Stimulated activated CD8-positive, alpha-beta memory T cell treated with anti-CD3 and anti-CD28 coated beads, Interleukin-7, amount 100 ng/mL, for 24 hours (primary cell): ENCODE measurements at places on chromosomes 4 and X.
A peak's percentile ranks its signal among the peaks of the same experiment; 100 is the strongest.

GRCh38 chr4:26860922-26861433 lies 337 bp downstream of the STIM2 start:
- DNase-seq, result no peak

- DNase-seq, result no peak
Observed at GRCh38 chr4:90842960-90843359, 715.8 kb downstream of the CCSER1 start.

GRCh38 chrX:111264385-111264784 lies 5.9 kb downstream of the CAPN6 start:
- no peak for DNase-seq

DNA sequence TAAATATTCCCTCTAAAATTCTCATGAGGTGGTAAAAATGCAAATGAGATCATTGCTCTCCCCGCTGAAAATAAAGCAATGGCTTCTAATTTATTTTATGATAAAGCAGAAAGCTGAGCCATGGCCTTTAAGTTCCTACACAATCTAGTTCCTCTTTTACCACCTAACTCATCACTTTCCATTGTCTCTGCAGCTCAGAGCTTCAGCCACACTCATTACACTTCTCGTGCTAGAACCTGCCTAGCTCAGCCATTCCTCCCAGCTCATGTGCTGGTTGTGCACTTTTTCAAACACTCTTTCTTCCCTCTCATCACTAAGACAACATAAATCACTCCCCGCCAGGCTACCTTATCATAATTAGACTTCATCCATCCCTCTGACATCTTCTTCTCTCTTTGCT lies 1112.1 kb upstream of the PRKX start:
- no peak for DNase-seq

DNA sequence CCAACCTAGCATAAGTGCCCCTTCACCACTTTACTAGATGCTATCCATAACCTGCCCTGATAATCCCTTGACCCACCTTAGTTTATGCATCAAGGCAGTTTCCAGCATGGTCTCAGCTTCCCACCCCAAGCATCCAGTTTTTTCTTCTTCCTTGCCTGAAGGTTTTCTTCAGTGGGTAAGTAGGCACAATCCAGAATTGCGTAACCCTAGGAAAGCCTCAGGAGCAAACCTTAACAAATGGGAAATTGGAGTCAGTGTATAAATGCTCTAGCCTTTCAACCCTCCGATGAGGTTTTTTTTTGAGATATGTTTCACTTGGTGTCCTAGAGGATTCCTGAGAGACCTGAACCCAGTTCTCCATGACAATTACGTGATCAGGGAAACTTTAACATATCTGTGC lies 614.0 kb upstream of the BOD1L1 start:
- DNase-seq, result no peak

GRCh38 chr4:69907151-69907550 lies 23.7 kb upstream of the CSN1S1 start:
- no peak for DNase-seq

DNA sequence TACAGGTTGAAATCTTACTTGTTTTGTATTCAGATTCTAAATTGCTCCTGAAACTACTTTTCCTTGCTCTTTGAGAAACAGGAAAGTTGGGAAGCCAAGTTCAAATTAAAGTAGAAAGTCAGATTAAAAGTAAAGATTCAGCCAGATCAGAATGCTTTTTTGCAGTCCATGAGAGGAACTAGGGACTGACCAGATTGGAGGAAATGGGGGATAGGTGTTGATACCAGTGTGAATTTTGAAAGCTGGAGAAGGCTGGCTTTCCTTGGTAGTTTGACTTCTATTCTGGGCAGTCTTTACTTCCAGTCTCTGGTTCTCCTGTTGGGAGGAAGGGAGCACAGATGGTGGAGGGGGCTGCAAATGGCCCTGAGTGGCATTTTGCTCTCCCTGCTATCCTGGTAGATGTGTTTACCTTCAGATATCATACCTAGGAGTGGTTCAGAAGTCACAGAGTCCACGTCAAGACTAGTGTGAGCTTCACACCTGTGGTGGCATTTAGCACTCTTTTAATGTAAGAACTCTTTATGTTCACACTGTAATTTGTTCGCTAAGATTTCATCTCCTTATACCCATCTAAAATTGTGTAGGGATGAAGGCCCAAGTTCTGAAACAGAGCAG lies 68.8 kb downstream of the FNIP2 start:
- DNase-seq, result no peak

DNA sequence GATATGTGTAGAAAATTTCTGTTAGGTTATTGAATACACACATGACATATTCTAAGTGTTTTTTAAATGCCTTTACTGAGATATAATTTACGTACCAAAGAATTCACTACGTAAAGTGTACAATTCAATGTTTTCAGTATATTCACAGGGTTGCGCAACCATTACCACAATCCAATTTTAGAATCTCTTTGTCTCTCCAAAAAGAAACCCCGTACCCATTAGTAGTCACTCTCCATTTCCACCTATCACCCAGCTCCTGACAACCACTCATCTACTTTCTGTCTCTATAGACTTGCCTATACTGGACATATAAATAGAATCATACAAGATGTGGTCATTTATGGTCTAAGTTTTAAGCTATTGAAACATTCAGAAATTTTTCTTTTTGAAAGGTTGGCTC lies 53.0 kb upstream of the FBXW7 start:
- no peak for DNase-seq

DNA sequence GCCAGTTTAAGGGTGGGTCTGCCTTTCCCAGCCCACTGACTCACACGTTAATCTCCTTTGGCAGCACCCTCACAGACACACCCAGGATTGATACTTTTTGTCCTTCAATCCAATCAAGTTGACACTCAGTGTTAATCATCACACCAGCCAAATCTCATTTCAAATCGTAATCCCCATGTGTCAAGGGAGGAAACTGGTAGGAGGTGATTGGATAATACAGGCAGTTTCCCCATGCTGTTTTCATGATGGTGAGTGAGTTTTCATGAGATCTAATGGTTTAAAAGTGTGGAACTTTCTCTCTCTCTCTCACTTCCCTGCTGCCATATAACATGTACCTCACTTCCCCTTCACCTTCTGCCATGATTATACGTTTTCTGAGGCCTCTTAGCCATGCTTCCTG lies 647.2 kb upstream of the FRG1 start:
- no peak for DNase-seq

- no peak for DNase-seq
Observed at GRCh38 chrX:25873196-25873595, 264.9 kb upstream of the MAGEB18 start.

DNA sequence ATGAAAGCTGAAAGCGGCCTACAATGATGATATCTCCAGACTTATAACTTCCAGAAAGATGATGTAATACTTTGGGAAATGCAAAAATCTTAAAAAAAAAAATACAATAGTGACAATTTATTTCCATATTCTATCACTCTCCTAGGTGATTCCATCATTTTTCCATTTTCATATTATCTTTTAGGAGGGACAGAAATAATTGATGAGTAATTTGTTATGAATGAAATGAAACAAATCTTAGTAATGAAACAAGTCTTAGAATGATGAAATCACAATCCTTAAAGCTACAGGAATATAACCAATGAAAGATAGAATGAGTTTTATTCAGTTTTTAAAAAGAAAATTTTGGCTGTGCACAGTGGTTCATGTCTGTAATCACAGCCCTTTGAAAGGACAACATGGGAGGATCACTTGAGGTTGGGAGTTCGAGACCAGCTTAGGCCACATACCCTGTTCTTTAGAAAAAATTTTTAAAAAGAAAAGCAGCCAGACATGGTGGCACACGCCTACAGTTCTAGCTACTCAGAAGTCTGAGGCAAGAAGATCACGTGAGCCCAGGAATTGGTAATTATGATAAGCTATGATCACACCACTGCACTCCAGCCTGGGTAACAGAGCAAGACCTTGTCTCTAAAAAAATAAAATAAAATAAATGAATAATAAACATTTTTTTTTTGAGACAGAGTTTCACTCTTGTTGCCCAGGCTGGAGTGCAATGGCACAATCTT lies 21.7 kb downstream of the CLOCK start:
- DNase-seq, result no peak

DNA sequence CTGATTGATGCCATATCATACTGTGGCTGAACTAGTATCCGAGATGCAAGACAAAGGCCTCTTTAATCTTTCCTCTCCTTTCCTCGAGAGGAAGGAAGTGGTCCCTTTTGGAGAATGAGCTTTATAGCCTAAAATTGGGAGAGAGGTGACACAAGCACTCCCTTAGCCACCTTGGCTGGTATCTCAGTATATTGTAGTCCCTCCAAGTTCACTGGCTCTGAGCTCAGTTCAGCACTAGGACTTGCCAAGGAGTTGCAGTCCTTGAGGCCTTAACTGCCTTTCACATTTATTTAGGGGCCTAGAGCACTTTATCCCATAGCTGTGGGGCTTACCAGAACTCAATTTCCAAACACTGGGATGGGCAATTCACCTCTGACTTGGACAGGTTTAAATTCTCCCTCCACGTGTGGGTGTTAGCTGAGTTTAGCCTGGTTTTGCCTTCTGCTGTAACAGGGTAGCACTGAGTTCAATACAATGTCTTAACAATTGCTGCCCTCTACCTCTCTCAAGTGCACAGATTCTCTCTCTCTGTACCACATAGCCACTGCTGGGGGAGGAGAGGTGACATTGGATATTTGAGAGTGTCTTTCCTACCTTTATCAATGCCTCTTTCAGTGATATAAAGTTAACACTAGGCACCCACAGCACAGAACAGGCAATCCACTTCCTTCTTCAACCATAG lies 216.4 kb downstream of the TECRL start:
- no peak for DNase-seq

GRCh38 chrX:63506320-63506719 lies 155.2 kb upstream of the SPIN4 start:
- no peak for DNase-seq

DNA sequence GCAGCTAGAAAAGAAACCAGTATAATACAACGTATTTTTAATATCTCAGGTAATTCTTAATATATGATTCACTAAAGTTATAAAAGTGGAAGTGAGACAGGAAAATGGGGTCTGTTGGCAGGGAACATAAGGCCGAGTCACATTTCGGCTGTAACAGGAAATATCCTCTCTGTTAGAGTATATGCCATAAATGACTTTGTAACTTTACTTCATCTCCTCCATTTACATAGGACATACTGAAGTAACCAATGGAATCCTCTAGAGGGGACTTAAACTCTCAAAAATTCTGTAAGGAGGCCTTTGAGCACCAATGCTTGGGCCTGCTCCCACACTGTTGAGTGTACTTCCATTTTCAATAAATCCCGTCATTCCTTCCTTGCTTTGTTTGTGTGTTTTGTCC lies 71.3 kb downstream of the ANKRD17 start:
- no peak for DNase-seq

- no peak for DNase-seq
Observed at GRCh38 chrX:134548257-134549201, 88.6 kb downstream of the HPRT1 start.

- no peak for DNase-seq
Observed at GRCh38 chr4:70624226-70624793, 4.2 kb upstream of the ENAM start.

GRCh38 chrX:47313056-47313455 lies 57.3 kb upstream of the ZNF157 start:
- no peak for DNase-seq

DNA sequence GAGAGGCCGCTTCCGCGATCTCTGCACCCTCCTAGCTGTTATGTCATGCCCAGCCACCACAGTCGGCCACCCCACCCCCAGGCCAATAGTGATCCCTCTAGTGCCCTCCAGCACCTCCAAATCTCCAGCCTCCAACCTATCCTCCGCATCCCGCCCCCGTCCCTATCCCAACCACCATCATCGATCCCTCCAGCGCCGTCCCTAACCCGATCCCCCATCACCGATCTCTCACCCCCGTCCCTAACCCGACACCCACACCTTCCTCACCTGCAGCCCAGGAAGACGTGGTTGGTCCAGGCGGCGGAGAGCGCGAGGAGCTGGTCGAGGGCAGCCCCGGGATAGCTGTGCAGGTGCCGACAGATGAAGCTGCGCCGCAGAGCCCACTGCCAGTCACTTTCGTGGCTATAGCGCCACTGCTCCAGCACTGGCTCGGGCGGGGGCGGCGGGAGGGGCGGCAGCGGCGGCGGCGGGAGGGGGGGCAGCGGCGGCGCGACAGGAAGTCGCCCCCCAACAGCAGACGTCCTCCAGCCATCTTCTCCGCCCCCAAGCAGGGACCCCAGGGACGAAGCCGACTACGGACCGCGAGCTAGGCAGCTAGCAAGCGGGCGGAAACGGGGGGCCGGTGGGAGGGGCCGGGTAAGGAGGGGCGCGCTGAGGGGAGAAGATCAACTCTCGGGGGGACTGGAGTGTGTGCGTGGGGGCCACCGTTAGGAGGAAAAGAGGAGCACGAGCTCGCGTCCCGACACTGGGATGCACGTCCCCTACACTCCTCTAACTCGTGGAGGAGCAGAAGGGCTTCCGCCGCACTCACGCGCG lies 552 bp downstream of the NKRF start:
- peak; percentile 21 for DNase-seq

DNA sequence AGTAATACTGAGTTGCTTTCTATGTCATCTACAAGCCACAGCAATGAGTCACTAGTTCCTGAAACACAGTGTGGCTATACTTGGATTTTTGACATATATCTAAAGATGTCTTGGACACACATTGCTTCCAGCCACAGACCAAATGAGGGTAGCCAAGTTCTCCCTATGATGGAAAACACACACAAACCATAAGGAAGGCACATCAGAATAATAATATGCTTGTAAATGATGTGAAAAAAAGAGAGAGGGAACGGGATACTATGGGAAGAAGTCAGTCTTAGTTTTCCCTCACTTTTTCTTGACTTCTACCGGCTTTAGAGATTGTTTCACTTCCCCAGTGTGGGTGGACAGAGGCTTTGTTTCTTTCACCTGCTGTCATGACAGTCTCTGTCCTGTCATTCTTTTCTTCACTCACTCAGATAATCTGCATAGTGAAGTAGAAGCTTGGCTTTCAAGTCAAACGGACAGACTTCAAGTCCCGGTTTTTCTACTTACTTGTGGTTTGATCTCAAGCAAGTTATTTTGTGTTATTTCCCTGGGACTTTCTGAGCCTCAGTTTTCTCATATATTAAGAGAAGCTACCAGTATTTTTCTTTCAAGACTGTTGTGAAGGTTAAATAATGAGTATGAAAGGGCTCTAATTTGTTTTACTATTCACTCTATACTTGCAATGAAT lies 34.7 kb downstream of the P2RY10 start:
- no peak for DNase-seq

GRCh38 chr4:161762796-161763195 lies 401.0 kb downstream of the FSTL5 start:
- DNase-seq, result no peak

DNA sequence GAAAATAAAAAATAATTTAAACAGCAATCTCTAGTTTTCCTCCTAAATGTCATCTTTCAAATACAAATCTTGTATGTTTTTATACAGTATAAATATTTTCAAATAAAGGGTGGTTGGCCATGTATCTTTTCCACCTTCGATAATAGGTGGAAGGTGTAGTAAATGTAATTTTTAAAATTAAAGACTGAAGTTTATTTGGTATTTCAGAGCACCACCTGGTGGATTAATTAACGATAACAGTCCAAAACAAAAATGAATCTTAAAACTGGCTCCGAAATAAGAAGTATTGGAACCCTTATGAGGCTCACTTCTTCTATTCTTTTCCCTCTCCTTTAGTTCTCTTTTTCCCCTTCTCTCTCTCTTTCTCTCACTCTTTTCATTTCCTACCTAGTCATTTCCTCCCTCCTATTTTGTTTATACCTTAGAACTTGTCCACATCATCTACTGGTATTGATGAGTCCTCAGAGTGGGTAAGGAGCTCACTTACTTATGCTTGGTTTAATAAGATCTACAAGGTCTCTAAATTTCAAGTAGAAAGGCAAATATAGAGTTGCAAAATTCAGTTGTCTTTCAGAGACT lies 82.9 kb upstream of the EXOC1L start:
- no peak for DNase-seq

GRCh38 chr4:45741897-45742296 lies 382.0 kb downstream of the GABRG1 start:
- DNase-seq, result no peak

- peak; percentile 7 for DNase-seq
Observed at GRCh38 chrX:136162827-136163570, 15.7 kb downstream of the FHL1 start.
